ENCODE measurements at places on chromosomes 6 and 20.

- H3K4me3 ChIP-seq = no peak overlapping the region
- no peaks in the 10 kb centered on the region for H3K27me3 ChIP-seq
- no peak for DNase-seq
- H3K4me1 ChIP-seq = no peaks in the 10 kb centered on the region
- no peak overlapping the region for H3K27ac ChIP-seq
Measured at GRCh38 chr6:134708079-134708478, 241.8 kb downstream of the ALDH8A1 start.

- H3K27ac ChIP-seq = peak overlapping the region; percentile 74
- H3K4me3 ChIP-seq = no peak overlapping the region
- H3K27me3 ChIP-seq = no peaks in the 10 kb centered on the region
- DNase-seq = no peak
- no peaks in the 10 kb centered on the region for H3K36me3 ChIP-seq
- H3K4me1 ChIP-seq = peaks cover 11% of the 10 kb centered on the region
Measured at GRCh38 chr6:158283304-158283980, 28.8 kb upstream of the TULP4 start.

DNA sequence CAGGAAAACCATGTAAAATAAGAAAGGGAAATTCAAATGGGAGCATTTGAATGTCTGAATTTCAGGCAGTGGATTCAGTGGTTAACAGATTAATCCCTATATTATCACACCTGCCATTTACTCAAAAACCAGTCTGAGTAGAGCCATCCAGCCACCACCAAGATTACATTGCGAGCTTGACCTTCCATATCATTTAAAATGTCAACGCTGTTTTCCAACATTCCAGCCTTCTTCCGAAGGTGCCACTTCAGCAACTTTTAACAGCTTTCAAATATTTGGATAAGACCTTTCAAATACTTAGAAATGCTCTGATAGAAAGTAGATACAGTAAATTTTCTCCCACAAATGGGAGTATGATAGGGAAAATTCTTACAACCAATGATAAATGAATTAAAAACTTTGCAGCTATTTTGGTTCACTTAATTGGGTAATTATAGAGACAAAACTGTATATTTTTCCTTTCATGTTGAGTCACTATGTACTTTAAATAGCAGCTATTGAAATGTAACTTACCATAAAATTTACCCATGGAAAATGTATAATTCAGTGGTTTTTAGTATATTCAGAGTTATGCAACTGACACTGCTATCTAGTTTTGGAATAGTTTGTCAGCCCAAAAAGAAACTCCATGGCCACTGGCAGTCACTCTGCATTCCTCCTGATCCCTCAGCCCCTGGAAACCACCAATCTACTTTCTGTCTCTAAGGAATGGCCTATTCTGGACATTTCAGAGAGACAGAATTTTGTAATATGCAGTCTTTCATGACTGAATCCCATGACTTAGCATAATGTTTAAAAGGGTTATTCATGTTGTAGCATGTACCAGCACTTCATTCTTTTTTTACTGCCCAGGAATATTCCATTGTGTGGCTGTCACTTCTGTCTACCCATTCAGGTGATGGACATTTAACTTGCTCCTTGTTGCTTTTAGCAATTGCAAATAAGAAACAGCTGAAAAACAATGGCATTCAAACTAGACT is 21.5 kb downstream of the EZR start:
- no peaks in the 10 kb centered on the region for H3K27me3 ChIP-seq
- peak overlapping the region; percentile 65 for H3K27ac ChIP-seq
- DNase-seq = no peak
- no peak overlapping the region for H3K4me3 ChIP-seq
- H3K36me3 ChIP-seq = no peaks in the 10 kb centered on the region
- H3K4me1 ChIP-seq = peaks cover 19% of the 10 kb centered on the region

DNA sequence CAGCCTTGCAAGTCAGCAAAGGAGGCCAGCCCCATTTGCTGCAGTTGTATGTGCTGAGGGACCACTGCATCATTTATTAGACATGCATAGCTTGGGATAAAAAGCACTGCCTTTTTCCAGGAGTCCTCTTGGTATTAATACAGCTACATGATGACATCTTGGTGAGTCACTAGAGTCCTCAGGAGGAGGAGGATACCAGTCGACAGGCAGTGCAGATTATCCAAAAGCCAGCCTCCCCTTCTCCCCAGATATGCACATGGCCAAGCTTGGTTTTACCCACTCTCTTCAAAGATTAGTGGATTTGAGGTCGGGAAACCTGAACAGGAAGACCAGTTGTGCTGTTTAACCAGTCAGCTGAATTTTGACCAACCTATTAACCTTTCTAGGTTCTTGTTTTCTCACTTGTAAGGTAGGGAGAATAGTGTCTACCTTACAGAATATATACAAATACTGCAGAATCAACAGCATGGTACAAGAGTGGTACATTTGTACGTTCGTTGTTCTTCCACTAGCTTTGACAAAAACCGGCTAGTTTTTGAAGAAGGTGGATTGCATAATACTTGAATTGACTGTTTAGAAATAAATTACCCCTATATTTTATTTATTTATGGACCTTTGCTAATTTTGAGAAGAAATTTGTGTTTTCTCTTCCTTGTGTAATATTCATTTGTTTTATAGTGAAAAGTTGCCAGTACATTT is 31.9 kb downstream of the VAPB start:
- no peaks in the 10 kb centered on the region for H3K27me3 ChIP-seq
- no peak overlapping the region for H3K27ac ChIP-seq
- H3K4me1 ChIP-seq = no peaks in the 10 kb centered on the region
- no peak overlapping the region for H3K4me3 ChIP-seq
- peaks cover 13% of the 10 kb centered on the region for H3K36me3 ChIP-seq

DNA sequence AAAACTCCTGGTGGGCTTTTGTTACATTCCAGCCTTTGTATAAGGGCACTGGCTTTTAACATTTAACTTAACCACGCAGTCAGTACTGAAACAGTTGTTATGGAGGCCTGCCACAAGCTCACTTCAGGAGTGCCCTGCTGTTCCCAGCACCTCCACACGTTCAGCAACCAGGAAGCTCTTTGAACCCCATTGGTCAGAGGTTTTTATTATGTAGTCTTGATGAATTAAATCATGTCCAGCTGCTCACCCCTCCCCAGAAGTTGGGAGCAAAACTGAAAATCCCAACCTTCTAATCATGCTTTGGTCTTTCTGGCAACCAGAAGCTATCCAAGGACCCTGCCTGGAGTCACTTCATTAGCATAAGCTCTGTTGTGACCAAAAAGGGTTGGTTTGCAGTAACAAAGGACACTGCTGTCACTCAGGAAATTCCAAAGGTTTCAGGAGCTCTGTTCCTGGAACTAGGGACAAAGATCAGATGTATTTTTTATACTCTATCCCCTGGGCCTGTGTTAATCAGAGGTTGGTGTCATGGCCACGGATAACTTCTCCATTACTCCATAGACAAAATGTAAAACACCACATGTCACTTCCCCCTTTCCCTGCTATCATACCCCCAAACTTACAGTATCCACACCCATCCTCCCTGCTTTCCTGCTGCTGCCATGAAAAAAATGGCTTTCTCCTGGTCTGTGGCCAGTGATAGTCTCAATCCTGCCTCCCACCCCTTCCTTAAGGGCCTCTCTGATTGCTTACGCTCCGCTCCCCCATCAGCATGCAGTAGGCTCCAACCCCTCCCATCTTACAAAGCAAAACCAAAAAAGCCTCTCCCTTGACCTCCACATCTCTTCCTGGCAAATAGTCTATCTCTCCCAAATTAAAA is 3.1 kb downstream of the ARMC12 start:
- no peak overlapping the region for H3K4me3 ChIP-seq
- H3K36me3 ChIP-seq = no peaks in the 10 kb centered on the region
- H3K4me1 ChIP-seq = peaks cover 10% of the 10 kb centered on the region
- no peaks in the 10 kb centered on the region for H3K27me3 ChIP-seq

- H3K4me3 ChIP-seq = peak overlapping the region; percentile 94
- no peak for DNase-seq
- peaks cover 15% of the 10 kb centered on the region for H3K4me1 ChIP-seq
- H3K36me3 ChIP-seq = peaks cover 23% of the 10 kb centered on the region
- peak overlapping the region; percentile 94 for H3K27ac ChIP-seq
Measured at GRCh38 chr6:25963426-25964123, 973 bp downstream of the TRIM38 start.

- peak overlapping the region; percentile 83 for H3K27ac ChIP-seq
- no peak for DNase-seq
- no peaks in the 10 kb centered on the region for H3K27me3 ChIP-seq
Measured at GRCh38 chr6:46453216-46453615, 38.0 kb downstream of the RCAN2 start.

DNA sequence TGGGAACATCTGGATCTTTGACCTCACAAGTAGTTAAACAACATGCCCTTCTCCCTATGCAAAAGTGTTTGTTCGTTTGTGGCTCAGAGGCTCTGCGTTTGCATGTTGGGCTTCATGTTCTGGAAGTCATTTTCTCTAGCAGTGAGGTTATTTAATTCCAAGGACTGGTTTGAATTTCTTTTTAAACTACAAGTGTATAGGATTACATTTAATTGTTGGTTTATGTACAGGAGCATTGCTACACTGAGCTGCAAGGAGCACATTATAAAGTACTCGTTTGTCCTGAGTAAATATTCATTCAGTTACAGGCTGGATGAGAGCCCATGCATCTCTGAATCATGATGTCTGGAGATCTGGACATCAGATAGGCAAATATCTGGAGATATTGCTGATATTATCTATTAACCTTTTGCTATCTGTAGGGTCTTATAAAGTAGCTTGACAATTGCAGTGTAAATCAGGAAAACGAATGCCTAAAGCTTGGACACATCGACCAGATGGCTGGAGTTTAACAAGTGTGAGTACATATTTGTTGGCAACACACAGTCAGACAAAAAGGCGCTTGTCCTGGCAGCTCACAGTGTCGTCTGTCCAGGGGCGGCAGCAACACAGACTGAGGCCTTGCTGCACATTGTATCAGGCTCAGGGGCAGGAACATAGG is 84.6 kb downstream of the PDE7B start:
- no peaks in the 10 kb centered on the region for H3K27me3 ChIP-seq
- DNase-seq = no peak
- no peak overlapping the region for H3K27ac ChIP-seq
- no peaks in the 10 kb centered on the region for H3K36me3 ChIP-seq

- H3K27ac ChIP-seq = no peak overlapping the region
- H3K27me3 ChIP-seq = no peaks in the 10 kb centered on the region
- H3K36me3 ChIP-seq = no peaks in the 10 kb centered on the region
- H3K4me3 ChIP-seq = no peak overlapping the region
Measured at GRCh38 chr20:63118303-63119120, 97.4 kb downstream of the YTHDF1 start.

DNA sequence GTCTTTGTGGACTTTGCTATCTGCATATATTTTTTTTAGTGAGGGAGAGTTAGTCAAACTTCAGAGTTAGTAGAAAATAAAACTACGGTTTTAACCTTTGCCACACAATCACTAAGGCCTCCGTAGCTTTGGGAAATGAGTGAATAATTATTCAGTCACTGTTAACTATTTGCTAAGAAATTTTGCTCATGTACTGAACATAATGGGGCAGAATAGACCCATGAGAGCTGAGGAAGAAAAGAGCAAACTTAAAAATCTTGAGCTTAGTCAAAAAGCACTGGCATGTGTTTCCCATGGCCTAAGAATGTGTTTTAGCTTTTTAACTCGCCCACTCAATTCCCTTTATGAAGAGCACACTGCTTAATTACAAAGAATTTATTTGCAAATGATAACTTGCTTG is 60.4 kb upstream of the SUPT3H start:
- H3K27me3 ChIP-seq = no peaks in the 10 kb centered on the region
- H3K4me1 ChIP-seq = no peaks in the 10 kb centered on the region
- H3K4me3 ChIP-seq = no peak overlapping the region
- no peak for DNase-seq
- no peak overlapping the region for H3K27ac ChIP-seq

- no peak for DNase-seq
- peaks cover 3% of the 10 kb centered on the region for H3K4me1 ChIP-seq
- H3K27ac ChIP-seq = no peak overlapping the region
- H3K27me3 ChIP-seq = no peaks in the 10 kb centered on the region
- no peaks in the 10 kb centered on the region for H3K36me3 ChIP-seq
Measured at GRCh38 chr6:11271228-11272020, 39.0 kb upstream of the NEDD9 start.

- no peak overlapping the region for H3K4me3 ChIP-seq
- no peaks in the 10 kb centered on the region for H3K27me3 ChIP-seq
- H3K4me1 ChIP-seq = no peaks in the 10 kb centered on the region
- H3K27ac ChIP-seq = no peak overlapping the region
Measured at GRCh38 chr6:137341681-137342195, 122.6 kb upstream of the IFNGR1 start.

DNA sequence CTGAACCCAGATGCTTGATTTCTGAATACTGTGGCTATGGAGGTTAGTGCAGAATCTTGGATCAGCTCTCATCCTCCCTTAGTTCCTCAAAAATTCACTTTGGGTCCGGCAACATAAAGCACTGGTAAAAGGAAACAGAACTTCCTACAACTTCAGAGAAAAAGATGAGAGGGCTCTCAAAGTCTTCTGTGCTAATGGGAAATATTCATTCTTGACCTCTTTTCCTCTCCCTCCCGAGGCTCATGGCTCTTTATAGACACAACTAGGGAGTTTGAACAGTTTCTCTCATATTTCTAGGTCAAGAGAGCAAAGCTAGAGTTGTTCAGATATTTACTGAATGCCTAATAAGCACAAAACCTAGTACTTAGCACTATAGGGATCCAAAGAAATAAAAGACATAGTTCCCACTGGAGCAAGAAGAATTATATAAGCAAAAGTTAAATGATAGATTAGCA is 124.1 kb upstream of the TCF21 start:
- H3K36me3 ChIP-seq = no peaks in the 10 kb centered on the region
- H3K4me1 ChIP-seq = peaks cover 36% of the 10 kb centered on the region
- peak overlapping the region; percentile 43 for H3K27ac ChIP-seq
- DNase-seq = no peak
- no peaks in the 10 kb centered on the region for H3K27me3 ChIP-seq
- no peak overlapping the region for H3K4me3 ChIP-seq

DNA sequence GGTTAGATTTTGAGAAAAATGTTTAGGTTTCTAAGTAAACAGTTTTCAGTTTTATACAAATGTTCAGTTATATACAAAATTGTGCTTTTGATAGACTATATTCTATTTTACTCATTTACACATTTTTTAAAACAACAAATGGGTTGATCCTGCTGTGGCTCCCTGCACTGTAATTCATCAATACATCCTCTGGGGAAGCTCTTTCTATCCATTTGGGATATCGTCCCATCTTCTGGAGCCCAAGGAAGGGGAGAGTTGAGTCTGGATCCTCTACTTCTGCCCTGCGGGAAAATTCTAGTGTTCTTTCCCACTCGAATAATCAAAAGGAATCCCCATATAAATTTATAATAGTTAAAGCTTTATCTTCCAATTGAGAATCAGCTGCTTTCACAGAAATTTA is 75.0 kb downstream of the SYCP2L start:
- no peaks in the 10 kb centered on the region for H3K27me3 ChIP-seq
- no peak overlapping the region for H3K27ac ChIP-seq
- H3K36me3 ChIP-seq = no peaks in the 10 kb centered on the region
- no peak for DNase-seq

- no peaks in the 10 kb centered on the region for H3K27me3 ChIP-seq
- no peak overlapping the region for H3K27ac ChIP-seq
- no peaks in the 10 kb centered on the region for H3K36me3 ChIP-seq
- no peak overlapping the region for H3K4me3 ChIP-seq
- H3K4me1 ChIP-seq = peaks cover 12% of the 10 kb centered on the region
- DNase-seq = peak; percentile 15
Measured at GRCh38 chr20:41009946-41010345, 18.7 kb upstream of the TOP1 start.

GRCh38 chr6:72064399-72064975 is 178.1 kb downstream of the RIMS1 start:
- H3K27ac ChIP-seq = no peak overlapping the region
- H3K27me3 ChIP-seq = no peaks in the 10 kb centered on the region
- H3K36me3 ChIP-seq = no peaks in the 10 kb centered on the region
- DNase-seq = no peak
- H3K4me1 ChIP-seq = no peaks in the 10 kb centered on the region
- H3K4me3 ChIP-seq = no peak overlapping the region

Measured in ascending aorta (tissue), 2 donors.